B cell (primary cell): ENCODE measurements at places on chromosomes 7 and 10. TPM values are rescaled to one million over a fixed set of nuclear protein-coding genes. Genes with fewer than 3 reads are reported as not detected.
A peak's percentile ranks its signal among the peaks of the same experiment; 100 is the strongest.

DNA sequence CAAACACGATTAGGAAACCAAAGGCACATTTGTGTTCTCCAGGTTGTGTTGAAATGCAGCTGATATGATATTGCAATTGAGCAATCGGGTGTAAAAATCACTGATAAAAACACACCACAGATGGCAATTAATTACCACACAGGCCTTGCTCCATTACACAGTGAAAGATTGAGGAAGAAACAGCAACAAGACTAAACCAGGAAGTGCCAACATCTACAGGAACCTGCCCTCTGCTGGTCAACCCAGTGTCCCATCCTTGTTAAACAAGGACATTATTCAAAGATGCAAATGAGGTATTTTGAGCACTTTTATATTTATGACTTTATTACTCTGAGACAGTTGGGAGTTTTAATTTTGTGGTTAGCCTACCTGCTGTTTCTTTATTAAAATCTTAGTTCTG, 765.6 kb upstream of the GHITM start:
- H3K36me3 ChIP-seq = no peaks in the 10 kb centered on the region
- H3K4me3 ChIP-seq = no peak overlapping the region
- no peaks in the 10 kb centered on the region for H3K27me3 ChIP-seq
- no peak overlapping the region for H3K27ac ChIP-seq
- DNase-seq = no peak
- no peaks in the 10 kb centered on the region for H3K4me1 ChIP-seq

- peaks cover 3% of the 10 kb centered on the region for H3K36me3 ChIP-seq
- no peak overlapping the region for H3K27ac ChIP-seq
- no peaks in the 10 kb centered on the region for H3K4me1 ChIP-seq
- H3K4me3 ChIP-seq = no peak overlapping the region
- H3K27me3 ChIP-seq = no peaks in the 10 kb centered on the region
These were observed 17.0 kb downstream of the STAM start for GRCh38 chr10:17660921-17661320.

GRCh38 chr7:128200376-128200775, 40.7 kb upstream of the LEP start:
- peaks cover 12% of the 10 kb centered on the region for H3K4me1 ChIP-seq
- no peaks in the 10 kb centered on the region for H3K36me3 ChIP-seq
- no peak overlapping the region for H3K27ac ChIP-seq
- no peak for DNase-seq
- H3K27me3 ChIP-seq = peaks cover 14% of the 10 kb centered on the region

- H3K4me3 ChIP-seq = no peak overlapping the region
- H3K27me3 ChIP-seq = no peaks in the 10 kb centered on the region
- H3K4me1 ChIP-seq = no peaks in the 10 kb centered on the region
- H3K27ac ChIP-seq = no peak overlapping the region
- DNase-seq = no peak
These were observed 26.8 kb downstream of the PLAC9 start for GRCh38 chr10:80159166-80159873.

GRCh38 chr10:35739998-35740397, 97.9 kb upstream of the FZD8 start:
- no peaks in the 10 kb centered on the region for H3K27me3 ChIP-seq
- H3K27ac ChIP-seq = no peak overlapping the region
- H3K4me3 ChIP-seq = no peak overlapping the region
- H3K4me1 ChIP-seq = no peaks in the 10 kb centered on the region

DNA sequence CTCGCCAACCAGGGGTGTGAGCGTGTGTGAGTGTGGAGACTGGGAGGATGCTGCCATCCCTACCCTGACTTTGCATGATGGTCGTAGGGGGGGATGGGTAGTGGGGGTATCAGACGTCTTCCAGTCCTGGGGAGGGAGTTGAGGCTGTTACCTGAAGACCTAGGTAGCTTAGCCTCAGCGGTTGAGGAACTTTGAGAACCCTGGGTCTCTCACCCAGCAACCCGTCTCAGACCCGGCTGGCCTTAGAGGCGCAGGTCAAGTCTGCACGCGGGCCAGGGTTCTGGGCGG, 2.7 kb downstream of the SLC4A2 start:
- no peaks in the 10 kb centered on the region for H3K27me3 ChIP-seq
- H3K27ac ChIP-seq = no peak overlapping the region
- H3K4me3 ChIP-seq = no peak overlapping the region
- H3K36me3 ChIP-seq = peaks cover 17% of the 10 kb centered on the region

GRCh38 chr7:45979275-45980180, 58.5 kb upstream of the IGFBP3 start:
- no peak overlapping the region for H3K27ac ChIP-seq
- no peaks in the 10 kb centered on the region for H3K36me3 ChIP-seq
- no peaks in the 10 kb centered on the region for H3K27me3 ChIP-seq
- no peaks in the 10 kb centered on the region for H3K4me1 ChIP-seq
- no peak for DNase-seq

- no peaks in the 10 kb centered on the region for H3K36me3 ChIP-seq
- H3K4me3 ChIP-seq = no peak overlapping the region
- no peak overlapping the region for H3K27ac ChIP-seq
- no peaks in the 10 kb centered on the region for H3K27me3 ChIP-seq
- H3K4me1 ChIP-seq = no peaks in the 10 kb centered on the region
These were observed 438.1 kb upstream of the NRP1 start for GRCh38 chr10:33772370-33773252.

- no peak for DNase-seq
- H3K27me3 ChIP-seq = no peaks in the 10 kb centered on the region
- H3K4me1 ChIP-seq = no peaks in the 10 kb centered on the region
- H3K4me3 ChIP-seq = no peak overlapping the region
These were observed 276.5 kb downstream of the PTPRN2 start for GRCh38 chr7:158310924-158311666.

- H3K4me3 ChIP-seq = no peak overlapping the region
- no peaks in the 10 kb centered on the region for H3K36me3 ChIP-seq
- H3K27ac ChIP-seq = no peak overlapping the region
These were observed 46.4 kb downstream of the MYPN start for GRCh38 chr10:68155615-68156210.

DNA sequence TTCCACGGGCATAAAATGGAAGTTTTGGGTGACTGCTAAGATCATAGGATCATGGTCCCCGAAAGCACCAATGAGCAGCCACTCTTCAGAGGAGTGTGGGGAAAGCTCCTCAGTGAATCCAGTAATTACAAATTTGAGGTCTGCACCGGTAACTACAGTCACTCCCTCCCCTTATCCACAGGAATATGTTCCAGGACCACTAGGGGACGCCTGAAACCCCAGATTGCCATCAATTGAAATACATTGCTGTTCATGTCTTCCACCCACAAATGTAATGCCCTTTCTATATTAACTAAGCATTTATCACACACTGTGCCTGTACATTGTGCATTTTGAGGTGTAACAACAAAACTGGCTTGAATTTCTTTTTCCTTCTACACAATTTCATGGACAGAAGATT, 447.9 kb upstream of the PFKP start:
- no peaks in the 10 kb centered on the region for H3K36me3 ChIP-seq
- no peaks in the 10 kb centered on the region for H3K27me3 ChIP-seq
- H3K4me1 ChIP-seq = no peaks in the 10 kb centered on the region
- no peak for DNase-seq
- H3K4me3 ChIP-seq = no peak overlapping the region

DNA sequence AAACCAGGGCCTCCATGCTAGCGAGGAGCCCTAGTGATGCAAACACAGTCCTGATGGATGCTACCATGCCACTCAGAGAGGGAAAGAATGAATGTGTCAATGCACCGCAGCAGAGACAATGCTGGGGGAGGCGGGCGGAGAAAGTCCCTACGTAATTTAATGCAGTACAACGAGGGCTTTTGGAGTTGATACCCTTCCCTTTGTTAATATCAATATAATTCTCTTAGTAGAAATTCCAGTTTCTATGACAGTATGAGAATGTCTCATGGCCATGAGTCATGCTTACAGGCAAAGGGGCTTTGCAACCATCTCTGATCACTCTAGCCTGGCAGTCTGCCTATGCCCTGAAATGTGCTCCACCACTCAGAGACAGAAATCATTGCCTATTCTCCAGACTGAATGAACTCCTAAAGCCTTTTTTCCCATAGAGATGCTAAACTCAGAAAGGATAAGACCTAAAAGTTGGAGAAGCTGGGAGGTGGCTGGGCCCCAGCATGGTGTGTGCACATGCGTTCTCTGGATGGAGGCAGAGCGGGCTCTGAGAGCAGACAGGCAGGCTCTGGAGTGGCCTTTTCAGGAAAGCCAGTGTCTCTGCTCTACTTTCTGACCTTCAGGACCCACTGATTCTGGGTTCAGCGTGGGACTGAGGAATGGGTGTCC, 20.3 kb upstream of the GIMAP2 start:
- no peak for DNase-seq
- H3K27me3 ChIP-seq = no peaks in the 10 kb centered on the region
- no peaks in the 10 kb centered on the region for H3K36me3 ChIP-seq
- H3K4me1 ChIP-seq = peaks cover 19% of the 10 kb centered on the region
- no peak overlapping the region for H3K27ac ChIP-seq

GRCh38 chr10:31679936-31680335, 248.7 kb downstream of the ARHGAP12 start:
- H3K27ac ChIP-seq = no peak overlapping the region
- no peaks in the 10 kb centered on the region for H3K27me3 ChIP-seq
- no peaks in the 10 kb centered on the region for H3K4me1 ChIP-seq
- H3K36me3 ChIP-seq = no peaks in the 10 kb centered on the region

DNA sequence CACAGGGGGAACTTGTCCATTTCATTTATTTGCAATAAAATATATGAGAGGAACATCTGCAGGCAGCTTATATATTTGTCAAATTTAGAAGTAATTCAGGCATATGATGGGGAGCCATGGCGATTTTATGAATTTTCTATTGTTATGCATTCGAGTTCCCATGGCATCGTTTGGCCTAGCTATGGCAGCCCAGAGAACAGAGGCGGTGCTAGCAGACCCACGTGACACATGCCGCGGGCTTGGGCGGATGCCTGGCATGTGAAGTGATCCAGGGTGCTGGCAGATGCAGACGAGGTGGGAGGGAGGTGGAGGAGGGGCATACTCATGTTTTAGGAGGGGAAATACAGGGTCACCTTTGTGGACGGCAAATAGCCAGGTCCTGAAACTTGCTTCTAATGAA, 560.0 kb upstream of the GALNT17 start:
- peaks cover 2% of the 10 kb centered on the region for H3K36me3 ChIP-seq
- H3K27ac ChIP-seq = no peak overlapping the region
- H3K4me3 ChIP-seq = no peak overlapping the region
- H3K4me1 ChIP-seq = no peaks in the 10 kb centered on the region
- H3K27me3 ChIP-seq = no peaks in the 10 kb centered on the region
- DNase-seq = no peak

- no peak for DNase-seq
- H3K4me1 ChIP-seq = no peaks in the 10 kb centered on the region
- no peak overlapping the region for H3K4me3 ChIP-seq
- H3K27ac ChIP-seq = no peak overlapping the region
These were observed 142.1 kb downstream of the VTI1A start for GRCh38 chr10:112589081-112589480.

GRCh38 chr7:96952974-96953391, 52.4 kb upstream of the DLX6 start:
- H3K36me3 ChIP-seq = no peaks in the 10 kb centered on the region
- no peaks in the 10 kb centered on the region for H3K27me3 ChIP-seq
- DNase-seq = no peak
- H3K4me3 ChIP-seq = no peak overlapping the region

- DNase-seq = no peak
- H3K4me3 ChIP-seq = no peak overlapping the region
- H3K27me3 ChIP-seq = no peaks in the 10 kb centered on the region
- H3K27ac ChIP-seq = no peak overlapping the region
- no peaks in the 10 kb centered on the region for H3K4me1 ChIP-seq
These were observed 274.4 kb downstream of the KIF20B start for GRCh38 chr10:89975771-89976170.

DNA sequence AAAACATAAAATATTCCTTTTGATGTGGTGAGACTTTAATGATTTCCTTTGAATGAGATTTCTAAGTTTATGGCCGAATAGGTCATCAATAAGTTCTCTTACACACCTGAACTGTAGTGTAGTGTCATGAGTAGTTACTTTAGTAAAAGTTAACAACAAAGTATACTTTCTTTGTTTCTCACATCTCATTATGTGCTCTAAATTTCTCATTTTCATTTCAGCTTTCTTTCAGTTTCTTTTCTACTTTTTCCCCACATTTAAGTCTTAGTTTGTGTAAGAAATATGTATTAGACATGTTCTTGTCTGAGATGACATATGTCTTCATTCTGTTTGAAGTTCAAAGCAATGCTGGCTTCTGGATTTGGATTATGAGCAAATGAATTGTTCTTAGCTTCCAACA, 348.1 kb downstream of the ANKRD7 start:
- no peaks in the 10 kb centered on the region for H3K36me3 ChIP-seq
- no peaks in the 10 kb centered on the region for H3K27me3 ChIP-seq
- no peak overlapping the region for H3K27ac ChIP-seq

DNA sequence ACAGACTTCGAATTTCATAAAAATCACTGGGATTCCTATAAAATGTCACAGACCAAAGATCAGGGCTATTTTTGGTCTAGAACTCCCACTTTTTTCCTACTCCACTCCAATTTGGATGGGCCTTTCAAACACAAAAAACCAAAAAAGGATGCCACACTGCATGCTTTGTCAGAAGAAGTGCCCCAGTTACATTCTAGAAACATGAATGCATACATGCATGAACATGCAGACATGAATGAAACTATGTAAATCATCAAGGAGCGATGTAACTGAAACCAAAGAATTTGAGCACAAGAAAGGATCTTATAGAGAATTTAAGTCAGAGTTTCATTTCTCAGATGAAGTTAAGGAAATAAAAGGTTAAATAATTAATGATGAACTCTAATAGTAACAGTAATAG, 31.8 kb upstream of the FAM133B start:
- no peak overlapping the region for H3K4me3 ChIP-seq
- H3K4me1 ChIP-seq = peaks cover 9% of the 10 kb centered on the region
- H3K27ac ChIP-seq = no peak overlapping the region
- DNase-seq = no peak
- H3K36me3 ChIP-seq = peaks cover 3% of the 10 kb centered on the region

DNA sequence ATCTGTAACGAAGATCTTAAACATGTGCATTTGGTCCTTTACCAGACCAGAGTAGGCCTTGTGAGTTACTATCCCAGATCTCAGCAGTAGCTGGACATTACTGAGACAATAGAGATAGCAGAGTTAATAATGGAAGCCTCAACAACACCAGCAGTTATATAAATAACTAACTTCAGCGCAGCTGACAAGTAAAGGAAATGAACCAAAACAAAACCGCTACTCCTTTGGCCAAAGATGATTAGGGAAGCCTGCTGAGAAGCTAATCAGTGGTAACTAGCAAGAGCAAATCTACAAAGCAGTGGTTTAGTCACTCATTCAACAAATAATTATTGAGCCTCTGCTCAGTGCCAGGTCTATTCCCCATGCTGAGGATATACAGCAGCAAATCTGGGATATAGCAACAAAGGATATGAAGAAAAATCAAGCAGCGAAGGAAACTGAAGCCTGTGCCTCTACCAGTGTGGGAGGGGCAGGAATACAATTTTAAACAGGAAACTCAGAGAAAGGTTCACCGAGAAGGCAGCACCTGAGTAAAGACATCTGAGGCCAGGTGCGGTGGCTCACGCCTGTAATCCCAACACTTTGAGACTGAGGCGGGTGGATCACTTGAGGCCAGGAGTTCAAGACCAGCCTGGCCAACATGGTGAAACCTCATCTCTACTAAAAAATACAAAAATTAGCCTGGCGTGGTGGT, 103.6 kb downstream of the ELMO1 start:
- H3K36me3 ChIP-seq = no peaks in the 10 kb centered on the region
- H3K4me1 ChIP-seq = peaks cover 52% of the 10 kb centered on the region
- H3K27ac ChIP-seq = peak overlapping the region; percentile 75

APBB1IP gene
- total RNA-seq = 97.0 and 99.8 TPM in 2 replicates

SPDYE5 gene
- total RNA-seq = not detected in 2 replicates

MYH16 gene
- total RNA-seq = not detected in 2 replicates

PNLIP gene
- not detected in 2 replicates for total RNA-seq

CCDC146 gene
- total RNA-seq = 8.5 and 10.2 TPM in 2 replicates

PDZD7 gene
- total RNA-seq = 0.69 and 0.85 TPM in 2 replicates

GHRHR gene
- total RNA-seq = not detected in 2 replicates

STEAP1B gene
- 8.8 and 9.1 TPM in 2 replicates for total RNA-seq
